Stimulated activated CD4-positive, alpha-beta T cell treated with anti-CD3 and anti-CD28 coated beads, TNF-alpha, amount 100 ng/mL, for 4 hours (primary cell): ENCODE measurements at places on chromosomes 11 and 22.

GRCh38 chr22:17436981-17437412, 67.7 kb downstream of the CECR2 start:
- DNase-seq, result no peak

DNA sequence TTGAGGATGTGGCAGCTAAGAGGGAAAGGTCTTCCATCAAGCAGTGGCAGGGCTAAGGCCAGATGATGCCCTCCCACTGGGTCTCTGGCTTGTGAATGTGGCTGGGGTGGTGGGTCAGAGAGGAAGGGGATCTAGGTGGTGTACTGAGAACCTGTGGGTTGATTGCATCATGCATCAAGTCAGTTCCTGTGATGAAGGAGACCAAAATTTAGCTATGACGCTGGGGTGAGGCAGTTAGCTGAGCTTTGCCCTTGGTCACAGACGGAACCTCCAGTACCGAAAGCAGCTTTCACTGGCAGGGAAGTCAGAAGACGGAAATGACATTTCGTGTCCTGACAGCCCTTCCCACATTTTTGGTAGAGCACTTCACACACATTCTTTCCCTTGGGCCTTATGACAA, 20.7 kb downstream of the ATG16L2 start:
- DNase-seq, result no peak

- no peak for DNase-seq
Observed at GRCh38 chr11:8285228-8285627, 21.6 kb upstream of the LMO1 start.

DNA sequence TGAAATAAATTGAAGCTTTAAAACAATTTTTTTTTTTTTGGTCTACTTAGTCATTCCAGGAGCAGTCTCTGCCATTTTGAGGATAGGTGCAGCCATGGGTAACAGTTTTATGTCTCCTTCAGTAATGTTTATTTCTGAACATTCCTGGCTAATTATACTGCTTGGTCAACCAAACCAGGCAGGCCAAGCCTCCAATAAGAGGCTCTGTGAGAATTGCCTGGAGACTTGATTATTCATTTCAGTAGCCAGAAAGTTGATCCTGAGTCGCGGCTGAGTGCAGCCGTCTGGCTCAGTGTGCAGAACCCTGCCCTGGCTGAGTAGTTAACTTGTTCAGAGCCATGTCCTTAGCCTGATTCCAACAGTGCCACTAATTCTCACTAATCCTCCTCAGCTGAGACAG, 364.0 kb upstream of the FAT3 start:
- DNase-seq, result no peak

GRCh38 chr22:19761725-19762567, 1.4 kb downstream of the TBX1 start:
- DNase-seq, result no peak

- DNase-seq, result no peak
Observed at GRCh38 chr22:21701384-21701971, 34.1 kb downstream of the YPEL1 start.

DNA sequence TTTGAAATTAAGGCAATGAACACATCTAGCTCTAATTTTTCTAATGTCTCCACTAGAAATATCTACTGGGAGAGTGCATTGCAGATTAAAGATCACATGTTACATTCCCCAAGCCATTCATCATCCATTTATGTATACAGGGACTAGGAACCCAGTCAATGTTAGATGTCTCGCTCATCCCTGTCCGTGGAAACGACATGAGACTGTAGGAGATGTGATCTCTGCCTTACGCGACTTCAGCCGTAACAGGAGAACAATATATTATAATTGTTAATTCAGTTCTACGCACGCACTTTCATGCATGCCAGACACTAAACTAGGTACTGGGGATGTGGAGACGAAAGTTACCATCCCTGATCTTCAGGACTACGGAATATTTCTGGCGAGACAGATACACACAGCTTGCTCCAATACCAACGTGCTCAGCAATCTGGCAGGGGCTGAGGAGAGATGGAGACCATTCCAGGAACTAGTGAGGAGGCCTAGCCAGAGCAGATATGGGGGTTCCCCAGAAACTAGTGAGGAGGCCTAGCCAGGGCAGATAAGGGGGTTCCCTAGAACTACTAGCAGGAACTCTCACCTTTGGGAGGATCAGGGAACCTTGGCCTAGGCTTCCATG, 706 bp downstream of the DCPS start:
- no peak for DNase-seq

GRCh38 chr11:42036201-42036600, 576.7 kb upstream of the LRRC4C start:
- no peak for DNase-seq

GRCh38 chr11:96607864-96608558, 218.2 kb downstream of the JRKL start:
- no peak for DNase-seq

- DNase-seq, result no peak
Observed at GRCh38 chr11:92311616-92312449, 87.2 kb downstream of the FAT3 start.

DNA sequence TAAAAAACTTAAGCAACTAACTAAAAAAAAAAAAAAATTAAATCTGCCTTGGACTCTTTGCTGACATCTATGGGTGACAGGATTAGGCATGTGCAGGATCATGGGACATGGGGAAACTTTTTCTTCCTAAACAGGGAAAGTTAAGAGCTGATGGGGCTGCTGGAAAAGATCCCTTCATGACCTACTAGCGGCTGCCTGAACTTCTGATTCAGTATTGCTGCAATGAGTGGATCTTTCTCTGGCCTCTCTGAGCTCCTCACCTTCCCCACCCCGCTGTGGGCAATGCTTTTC, 25.0 kb downstream of the OR5A2 start:
- DNase-seq, result no peak

DNA sequence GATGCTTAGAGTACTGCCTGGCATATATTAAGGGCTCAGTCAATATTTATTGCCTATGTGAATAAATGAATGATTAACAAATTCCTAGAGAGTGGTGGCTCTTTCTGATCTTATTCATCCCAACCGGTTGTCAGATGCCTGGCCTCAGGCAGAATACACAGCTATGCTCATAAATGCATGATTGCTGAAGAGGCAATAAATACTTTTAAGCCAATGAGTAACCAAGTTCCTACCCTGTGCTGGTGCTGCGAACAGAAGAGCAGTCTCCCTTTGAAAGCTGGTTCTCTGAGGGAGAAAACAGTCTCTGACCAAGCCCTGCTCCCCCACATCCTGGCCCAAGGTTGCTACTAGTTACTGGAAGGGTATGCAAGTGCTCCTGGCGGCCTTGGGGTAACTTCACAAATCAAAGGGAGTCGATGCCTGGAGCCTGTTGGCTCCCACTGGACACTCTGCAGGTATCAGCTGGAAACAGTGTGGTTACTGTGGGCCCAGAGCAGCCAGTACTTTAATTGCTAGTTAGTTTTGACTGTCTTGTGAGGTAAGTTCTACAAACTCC, 2.8 kb downstream of the USH1C start:
- no peak for DNase-seq

DNA sequence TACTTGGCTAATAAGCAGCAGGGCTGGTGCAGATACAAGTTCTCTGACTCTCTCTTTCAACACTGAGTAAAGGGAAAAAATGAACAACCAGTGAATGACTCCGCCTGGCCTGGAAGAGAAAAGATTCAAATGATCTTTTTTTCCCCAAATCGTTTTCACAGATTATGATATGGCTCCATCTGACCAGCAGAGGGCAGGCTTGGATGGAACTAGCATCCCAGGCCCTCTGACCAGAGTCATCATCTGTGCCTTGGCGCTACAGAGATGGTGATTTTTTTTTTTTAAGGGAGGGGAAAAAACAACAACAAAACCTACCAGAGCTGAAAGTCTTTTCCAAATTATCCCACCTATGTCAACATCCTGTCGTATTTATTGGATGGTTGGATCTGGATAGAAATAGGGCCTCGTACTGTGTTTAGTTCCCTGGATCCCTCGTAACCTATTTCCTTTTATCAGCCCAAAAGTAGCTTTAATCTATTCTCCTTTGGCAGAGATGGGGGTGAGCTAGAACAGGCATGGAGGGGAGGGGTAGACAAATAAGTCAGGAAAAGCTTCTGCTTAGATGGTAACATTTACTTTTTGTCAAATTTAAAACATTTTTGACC, 69.7 kb downstream of the PRSS23 start:
- DNase-seq, result peak; percentile 2

- no peak for DNase-seq
Observed at GRCh38 chr11:73477518-73477917, 101.3 kb downstream of the RELT start.

- peak; percentile 36 for DNase-seq
Observed at GRCh38 chr11:120235024-120235628, 4.8 kb upstream of the POU2F3 start.
